ENCODE measurements at places on chromosomes 1 and 21. TPM values are rescaled to one million over a fixed set of nuclear protein-coding genes. Genes with fewer than 3 reads are reported as not detected.

DNA sequence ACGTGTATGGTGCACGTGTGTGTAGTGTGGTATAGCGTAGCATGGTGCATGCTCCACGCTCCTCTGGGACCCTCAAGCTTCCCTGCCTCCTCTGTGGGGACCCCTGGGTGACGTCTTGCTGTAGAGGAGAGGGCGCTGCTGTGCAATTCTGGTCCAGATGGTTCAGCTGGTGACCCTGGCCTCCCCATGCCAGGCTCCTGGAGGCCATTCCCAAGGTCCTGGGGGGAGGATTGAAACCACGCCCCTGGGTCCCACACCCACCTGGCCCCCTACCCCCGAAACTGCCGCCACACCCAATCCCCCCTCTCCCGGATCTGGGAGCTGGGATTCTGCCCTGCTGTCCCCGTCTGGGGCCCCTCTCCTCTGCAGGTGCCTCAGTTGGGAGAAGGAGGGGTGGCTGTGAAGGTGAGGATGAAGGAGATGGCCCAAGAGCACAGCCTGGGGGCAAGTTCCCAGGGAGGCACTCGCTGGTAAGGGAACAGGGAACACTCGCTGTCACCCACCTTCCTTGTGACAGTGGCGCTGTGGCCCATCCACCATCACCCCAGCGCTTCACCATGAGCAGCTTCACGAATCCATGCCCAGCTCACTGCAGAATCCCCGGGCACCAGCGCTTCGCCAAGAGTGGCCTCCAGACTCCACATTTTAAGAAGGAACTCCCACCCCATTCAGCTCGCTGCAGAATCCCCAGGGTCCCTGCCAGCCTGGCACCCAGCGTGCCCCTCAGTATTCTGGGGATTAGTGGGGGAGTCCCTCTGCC, 38.0 kb downstream of the WDR4 start:
- no peak for DNase-seq

DNA sequence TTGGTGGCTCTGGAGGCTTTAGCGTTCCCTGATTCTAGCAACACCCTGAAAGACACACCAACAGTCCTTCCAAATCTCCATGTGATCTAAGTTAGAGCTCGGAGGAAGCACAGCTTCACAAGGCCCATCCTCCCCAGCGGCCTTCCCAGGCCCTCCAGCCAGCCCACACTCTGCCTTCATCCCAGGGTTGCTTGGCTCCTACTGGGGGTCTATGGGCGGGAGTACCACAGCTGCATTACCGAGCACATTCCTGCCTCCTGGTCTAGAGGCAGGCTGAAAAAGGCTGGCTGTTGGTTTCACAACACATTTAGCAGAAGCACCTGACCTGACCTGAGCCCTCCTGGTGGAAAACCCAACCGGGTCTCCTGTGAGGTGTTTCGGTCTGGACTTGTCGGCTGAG, 54.7 kb upstream of the TRIM67 start:
- no peak for DNase-seq

GRCh38 chr1:156578055-156578454, 1.5 kb upstream of the TTC24 start:
- no peak for DNase-seq

NBPF8 gene
- 5.5 TPM for total RNA-seq

VAV3 gene
- total RNA-seq = 2.8 TPM

Measured in occipital lobe (tissue), 3 donors.